ENCODE measurements at places on chromosomes 4 and X.

DNA sequence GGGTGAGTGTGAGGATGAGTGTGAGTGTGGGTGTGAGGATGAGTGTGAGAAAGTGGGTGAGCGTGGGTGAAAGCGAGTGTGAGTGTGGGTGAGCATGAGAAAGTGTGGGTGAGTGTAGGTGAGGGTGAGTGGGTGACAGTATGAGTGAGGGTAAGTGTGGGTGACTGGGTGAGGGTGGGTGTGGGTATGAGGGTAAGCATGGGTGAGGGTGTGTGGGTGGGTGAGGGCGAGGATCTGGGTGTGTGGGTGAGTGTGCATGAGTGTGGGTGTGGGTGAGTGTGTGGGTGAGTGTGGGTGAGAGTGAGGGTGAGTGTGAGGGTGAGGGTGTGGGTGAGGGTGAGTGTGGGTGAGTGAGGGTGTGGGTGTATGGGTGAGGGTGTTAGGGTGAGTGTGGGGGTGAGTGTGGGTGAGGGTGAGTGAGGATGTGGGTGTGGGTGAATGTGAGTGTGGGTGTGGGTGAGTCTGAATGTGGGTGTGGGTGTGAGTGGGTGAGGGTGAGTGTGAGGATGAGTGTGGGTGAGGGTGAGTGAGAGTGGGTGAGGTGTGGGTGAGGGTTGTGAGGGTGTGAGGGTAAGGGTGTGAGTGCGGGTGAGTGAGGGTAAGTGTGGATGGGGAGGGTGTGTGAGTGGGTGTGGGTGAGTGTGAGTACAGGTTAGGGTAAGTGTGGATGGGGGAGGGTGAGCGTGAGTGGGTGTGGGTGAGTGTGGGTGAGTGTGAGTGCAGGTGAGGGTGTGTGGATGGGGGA, 48.9 kb downstream of the ING2 start:
- no peak for DNase-seq

GRCh38 chr4:80196259-80196921, 913 bp upstream of the PRDM8 start:
- DNase-seq: no peak

- peak; percentile 8 for DNase-seq
Measured at GRCh38 chrX:111131572-111131971, 35.6 kb downstream of the PAK3 start.

DNA sequence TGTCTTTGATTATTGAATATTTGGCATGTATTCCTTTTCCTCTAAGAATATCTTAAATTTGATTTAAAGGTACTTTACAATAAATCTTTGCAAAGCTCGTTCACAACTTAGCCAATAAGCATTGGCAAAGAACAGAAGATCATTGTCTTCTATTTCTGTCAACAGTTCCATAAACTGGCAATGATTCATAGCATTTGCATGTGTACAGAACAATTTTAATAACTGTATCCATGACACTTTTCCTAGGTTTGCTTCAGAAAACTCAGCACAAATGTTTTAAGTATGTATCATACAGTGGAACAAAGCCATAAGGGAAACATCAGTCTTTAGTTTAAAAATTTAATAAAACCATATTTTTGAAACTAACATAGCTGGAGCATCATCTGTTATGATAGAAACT, 462.7 kb upstream of the RPS6KA3 start:
- peak; percentile 41 for DNase-seq

DNA sequence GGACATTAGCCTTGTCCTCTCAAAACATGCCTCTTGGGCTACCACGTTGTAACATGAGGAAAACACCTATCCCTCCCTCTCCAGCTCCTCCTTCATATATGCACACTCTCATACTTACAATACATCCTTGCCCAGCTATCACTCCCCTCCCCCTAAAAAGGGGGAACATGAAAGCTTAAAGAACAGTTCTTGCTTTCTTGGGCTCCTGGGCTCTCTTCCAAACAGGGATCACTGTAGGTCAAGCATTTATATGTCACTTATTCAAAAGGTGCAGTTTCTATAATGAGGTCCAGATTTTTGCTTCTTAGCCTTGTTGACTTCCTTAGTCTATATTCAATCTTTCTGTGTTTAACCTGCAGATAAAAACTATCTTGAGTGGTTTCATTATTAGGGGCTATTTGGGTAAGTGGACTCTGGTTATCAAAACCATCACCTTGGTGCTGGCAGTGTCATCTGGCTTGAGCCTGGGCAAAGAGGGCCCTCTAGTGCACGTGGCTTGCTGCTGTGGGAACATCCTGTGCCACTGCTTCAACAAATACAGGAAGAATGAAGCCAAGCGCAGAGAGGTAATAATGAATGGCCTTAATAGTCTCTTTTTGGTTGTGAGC, 119.4 kb downstream of the AKAP4 start:
- peak; percentile 13 for DNase-seq

GRCh38 chrX:17242470-17242869, 132.5 kb upstream of the NHS start:
- peak; percentile 61 for DNase-seq

DNA sequence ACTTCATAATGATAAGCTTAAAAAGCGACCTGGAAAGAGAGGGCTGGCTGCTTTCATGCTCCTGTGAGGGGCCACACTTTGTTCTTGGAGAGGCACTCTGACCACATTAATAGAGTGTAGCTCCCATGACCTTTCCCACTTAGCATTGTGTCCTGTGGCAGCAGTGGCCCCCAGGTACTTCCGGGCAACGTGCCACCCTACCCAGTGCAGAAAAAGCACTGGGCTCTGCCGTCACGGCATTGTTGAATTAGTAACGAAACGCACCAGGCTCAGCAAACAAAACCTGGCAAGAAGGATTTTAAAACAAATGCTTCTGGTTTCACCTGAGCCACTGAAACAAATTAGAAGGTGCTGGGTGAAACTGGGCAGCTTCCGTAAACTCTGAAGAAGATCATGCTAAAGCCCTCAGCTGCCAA, 5.4 kb upstream of the SORBS2 start:
- DNase-seq: no peak

- DNase-seq: peak; percentile 7
Measured at GRCh38 chr4:185589067-185589836, 53.9 kb upstream of the PDLIM3 start.

GRCh38 chrX:69072486-69073006, 92.7 kb downstream of the PJA1 start:
- DNase-seq: no peak

GRCh38 chr4:163111588-163111987, 55.1 kb downstream of the NAF1 start:
- DNase-seq: peak; percentile 31

DNA sequence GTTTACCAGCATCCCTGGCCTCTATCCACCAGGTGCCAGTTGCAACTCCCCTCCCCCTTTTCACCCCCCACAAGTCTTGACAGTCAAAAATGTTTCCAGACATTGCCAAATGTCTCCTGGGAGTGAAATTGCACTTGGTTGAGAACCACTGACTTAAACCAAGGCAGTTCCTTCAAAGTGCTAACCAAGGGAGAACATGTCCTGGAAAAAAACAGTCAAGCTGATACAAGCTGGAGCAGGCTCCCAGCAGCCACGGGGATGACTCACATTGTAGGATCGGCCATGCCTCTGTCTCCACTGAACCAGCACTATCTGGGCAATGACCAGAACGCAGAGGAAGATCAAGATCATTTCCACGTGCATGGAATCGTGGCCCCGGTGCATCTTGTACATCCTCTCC, 11.4 kb downstream of the RNF175 start:
- DNase-seq: peak; percentile 88

DNA sequence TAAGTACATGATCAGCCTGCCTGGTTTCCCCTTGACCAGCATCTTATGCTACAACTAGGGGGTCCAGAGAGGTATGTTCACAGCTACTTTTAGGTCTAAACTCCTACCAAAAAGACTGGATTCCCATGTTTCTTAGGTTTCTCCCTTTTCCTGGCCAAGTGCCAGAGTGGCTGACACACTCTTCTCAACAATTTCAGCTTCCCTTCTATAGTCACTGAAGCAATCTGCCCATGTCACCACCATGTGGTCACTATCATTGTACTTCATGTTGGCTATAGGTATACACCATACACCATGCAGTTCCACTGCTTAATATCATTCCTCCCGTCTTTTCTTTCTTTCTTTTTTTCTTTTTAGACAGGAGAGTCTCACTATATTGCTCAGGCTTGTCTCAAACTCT, 66.9 kb downstream of the KLHL13 start:
- peak; percentile 7 for DNase-seq

DNA sequence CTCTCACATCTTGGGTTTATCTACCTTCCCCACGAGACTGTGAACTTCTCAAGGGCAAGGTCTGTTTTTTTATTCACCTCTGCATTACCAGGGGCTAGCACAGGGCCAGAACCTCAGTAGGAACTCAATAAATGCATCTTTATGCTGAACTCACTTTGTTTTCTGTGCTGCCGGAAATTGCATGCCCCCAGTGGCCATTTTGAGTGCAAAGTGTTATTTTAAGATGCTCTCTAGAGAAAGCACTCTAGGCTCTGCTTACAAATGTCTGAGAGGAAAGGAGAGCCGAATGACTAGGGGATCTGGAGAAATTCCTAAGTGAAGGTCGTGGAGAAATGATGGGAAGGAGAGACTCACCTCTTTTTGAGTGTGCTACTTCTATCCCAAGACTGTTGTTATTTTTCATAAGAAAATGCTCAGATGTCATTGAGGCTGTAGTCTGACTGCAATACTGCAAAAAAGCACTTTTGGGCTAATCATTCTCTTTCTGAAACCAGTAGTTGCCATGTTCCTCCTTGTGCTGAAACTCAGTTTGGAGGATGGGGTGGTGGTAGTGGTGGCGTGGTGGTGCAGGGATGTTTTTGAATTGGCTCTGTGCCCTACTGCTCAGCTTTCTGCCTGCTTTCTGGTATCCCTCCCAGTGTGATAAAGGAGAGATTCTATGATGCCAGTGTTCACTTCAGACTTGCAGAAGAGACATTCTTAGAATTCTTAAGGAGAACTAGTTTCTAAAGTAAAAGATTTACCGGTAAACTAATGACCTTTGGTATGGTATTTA, 41.3 kb downstream of the DOCK11 start:
- peak; percentile 30 for DNase-seq

DNA sequence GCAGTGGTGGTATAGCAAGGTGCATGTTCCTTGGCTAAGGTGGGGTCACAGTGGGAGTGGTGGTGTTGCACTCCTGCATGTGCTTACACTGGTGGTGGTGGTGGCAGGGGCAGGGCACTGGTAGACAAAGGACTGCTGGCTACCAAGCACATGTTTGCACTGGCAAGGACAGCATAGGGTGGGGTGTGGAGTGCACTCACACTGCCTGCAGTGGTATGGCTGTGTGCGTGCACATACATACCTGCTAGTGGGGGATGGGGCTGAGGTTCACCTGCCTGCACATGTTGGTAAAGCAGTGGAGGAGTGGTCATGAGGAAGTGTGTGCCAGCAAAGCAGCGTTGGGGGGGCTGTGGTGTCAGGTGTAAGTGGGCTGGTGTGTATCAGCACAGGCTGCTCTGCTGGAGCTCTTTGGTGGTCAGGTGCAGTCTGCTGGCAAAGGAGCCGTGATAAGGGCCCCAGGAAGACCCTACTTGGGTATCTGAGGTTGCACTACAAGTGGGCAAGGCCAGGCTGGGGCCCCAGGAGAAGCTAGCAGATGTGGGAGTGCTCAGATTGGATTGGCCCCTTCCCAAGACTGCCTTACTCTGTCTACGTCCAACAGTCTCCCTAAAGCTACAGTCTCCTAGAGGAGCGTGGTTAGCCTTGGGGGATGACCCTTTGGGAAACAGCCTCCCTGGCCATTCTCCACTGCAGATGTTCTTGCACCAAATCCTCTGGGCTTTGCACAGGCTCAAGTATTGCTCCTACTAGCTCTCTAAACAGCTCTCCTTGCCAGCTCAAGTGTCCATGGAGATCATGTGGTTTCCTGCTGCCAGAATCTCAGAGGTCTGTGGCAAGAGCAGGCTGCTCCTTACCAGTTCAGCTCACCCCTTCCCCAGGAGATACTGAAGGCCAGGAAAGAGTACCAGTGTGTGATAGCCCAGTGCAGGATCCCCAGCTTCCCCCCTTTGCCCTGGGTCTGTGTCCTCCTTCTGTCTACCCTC, 486.3 kb upstream of the PABPC4L start:
- DNase-seq: no peak

DNA sequence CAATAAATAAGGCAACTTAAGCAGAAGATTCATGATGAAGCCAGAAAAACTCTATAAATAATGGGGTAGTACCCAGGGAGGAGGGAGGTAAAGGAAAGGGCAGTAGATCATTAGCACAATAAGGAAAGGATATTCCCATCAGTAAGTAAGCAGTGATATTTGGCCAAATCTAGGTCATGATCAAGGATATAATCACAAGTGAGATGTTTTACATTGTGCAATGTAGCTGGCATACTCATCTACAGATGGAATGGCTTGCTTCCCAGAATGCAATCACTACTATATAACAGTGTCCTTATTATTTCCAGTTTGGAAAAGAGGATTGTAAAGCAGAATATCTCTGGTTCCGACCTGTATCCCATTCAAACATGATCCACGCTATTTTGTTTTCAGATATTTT, 483.4 kb downstream of the RPA4 start:
- DNase-seq: peak; percentile 75

GRCh38 chr4:119525771-119526712, 102.6 kb downstream of the PDE5A start:
- DNase-seq: peak; percentile 48

DNA sequence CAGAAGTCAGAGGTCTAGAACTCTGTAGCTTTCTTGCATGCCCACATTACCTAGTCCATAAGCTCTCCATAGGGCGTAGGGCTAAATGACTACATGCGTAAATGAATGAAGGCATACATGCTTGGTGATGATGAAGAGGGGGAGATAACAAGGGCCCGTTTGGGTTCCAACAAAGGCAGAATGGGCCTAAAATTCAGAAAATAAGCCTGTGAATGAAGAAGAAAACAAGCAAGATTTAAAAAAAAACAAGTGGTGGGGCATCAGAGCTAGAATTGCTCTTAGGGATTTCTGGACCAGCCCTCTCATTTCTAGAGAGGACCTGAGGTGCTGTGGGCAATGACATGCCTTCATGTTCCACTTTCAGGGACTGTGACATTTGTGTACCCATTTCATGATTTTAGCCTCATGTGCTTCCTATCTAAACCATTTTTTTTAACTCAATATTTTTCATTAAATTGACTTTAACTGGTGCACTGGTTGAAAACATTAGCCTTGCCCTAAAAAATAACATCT, 12.1 kb downstream of the GPRIN3 start:
- DNase-seq: no peak

- no peak for DNase-seq
Measured at GRCh38 chr4:88628746-88629145, 36.5 kb downstream of the HERC3 start.

DNA sequence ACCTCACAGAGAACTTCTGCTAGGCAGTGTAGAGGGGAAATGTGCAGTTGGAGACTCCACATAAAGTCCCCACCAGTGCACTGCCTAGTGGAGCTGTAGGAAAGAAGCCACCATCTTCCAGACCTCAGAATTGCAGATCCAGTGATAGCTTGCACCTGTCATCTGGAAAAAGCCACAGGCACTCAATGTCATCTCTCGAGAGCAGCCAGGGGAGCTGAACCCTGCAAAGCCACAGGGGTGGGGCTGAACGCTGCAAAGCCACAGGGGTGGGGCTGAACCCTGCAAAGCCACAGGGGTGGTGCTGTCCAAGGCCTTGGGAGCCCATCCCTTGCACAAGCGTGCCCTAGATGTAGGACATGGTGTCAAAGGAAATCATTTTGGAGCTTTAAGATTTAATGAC, 1226.3 kb downstream of the PCDH7 start:
- no peak for DNase-seq

GRCh38 chr4:7938609-7939376, 868 bp downstream of the AFAP1 start:
- peak; percentile 48 for DNase-seq

- DNase-seq: peak; percentile 40
Measured at GRCh38 chr4:133802359-133803140, 399.0 kb downstream of the PABPC4L start.

GRCh38 chrX:58025979-58026378, 115.7 kb upstream of the ZXDA start:
- peak; percentile 40 for DNase-seq

Measured in fibroblast of mammary gland (primary cell).